ENCODE measurements at places on chromosomes 3 and 15. TPM values are rescaled to one million over a fixed set of nuclear protein-coding genes. Genes with fewer than 3 reads are reported as not detected.

- H3K27ac ChIP-seq: no peak overlapping the region
- H3K27me3 ChIP-seq: no peaks in the 10 kb centered on the region
- no peak for DNase-seq
- H3K4me1 ChIP-seq: peaks cover 9% of the 10 kb centered on the region
- H3K4me3 ChIP-seq: no peak overlapping the region
- no peaks in the 10 kb centered on the region for H3K36me3 ChIP-seq
Measured at GRCh38 chr3:31917303-31918005, 63.6 kb downstream of the OSBPL10 start.

Gene LTF
- 282 TPM for total RNA-seq

GRCh38 chr3:155989536-155989935 lies 119.1 kb downstream of the GMPS start:
- no peaks in the 10 kb centered on the region for H3K4me1 ChIP-seq
- H3K27ac ChIP-seq: no peak overlapping the region
- no peak for DNase-seq
- H3K36me3 ChIP-seq: no peaks in the 10 kb centered on the region

- H3K36me3 ChIP-seq: no peaks in the 10 kb centered on the region
- H3K4me3 ChIP-seq: no peak overlapping the region
- no peak for DNase-seq
- H3K27ac ChIP-seq: no peak overlapping the region
- no peaks in the 10 kb centered on the region for H3K4me1 ChIP-seq
Measured at GRCh38 chr3:186366206-186366605, 4.2 kb upstream of the DGKG start.

DNA sequence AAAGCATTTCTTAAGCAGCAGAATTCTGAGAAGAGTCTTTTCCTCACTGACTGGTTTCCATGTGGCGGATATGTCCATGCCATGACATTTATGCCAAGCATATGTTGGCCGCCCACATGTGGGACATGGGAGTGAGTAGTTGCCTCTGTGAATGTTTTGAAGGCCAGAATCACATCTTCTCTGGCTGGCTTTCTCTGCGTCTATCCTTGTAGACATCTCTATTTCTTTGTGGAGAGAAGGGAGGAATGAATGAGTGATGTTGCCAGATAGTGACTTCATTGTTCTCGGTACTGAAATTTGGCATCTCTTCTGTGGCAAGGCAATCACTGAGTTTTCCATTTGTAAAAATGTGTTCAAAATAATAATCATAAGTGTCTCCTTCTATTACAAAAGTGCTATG lies 316.0 kb downstream of the CLSTN2 start:
- no peaks in the 10 kb centered on the region for H3K27me3 ChIP-seq
- no peaks in the 10 kb centered on the region for H3K36me3 ChIP-seq
- H3K4me3 ChIP-seq: no peak overlapping the region
- no peak overlapping the region for H3K27ac ChIP-seq
- no peaks in the 10 kb centered on the region for H3K4me1 ChIP-seq

- H3K27me3 ChIP-seq: no peaks in the 10 kb centered on the region
- DNase-seq: peak; percentile 56
- peak overlapping the region; percentile 68 for H3K27ac ChIP-seq
Measured at GRCh38 chr3:52428151-52429005, 16.5 kb downstream of the SEMA3G start.

DNA sequence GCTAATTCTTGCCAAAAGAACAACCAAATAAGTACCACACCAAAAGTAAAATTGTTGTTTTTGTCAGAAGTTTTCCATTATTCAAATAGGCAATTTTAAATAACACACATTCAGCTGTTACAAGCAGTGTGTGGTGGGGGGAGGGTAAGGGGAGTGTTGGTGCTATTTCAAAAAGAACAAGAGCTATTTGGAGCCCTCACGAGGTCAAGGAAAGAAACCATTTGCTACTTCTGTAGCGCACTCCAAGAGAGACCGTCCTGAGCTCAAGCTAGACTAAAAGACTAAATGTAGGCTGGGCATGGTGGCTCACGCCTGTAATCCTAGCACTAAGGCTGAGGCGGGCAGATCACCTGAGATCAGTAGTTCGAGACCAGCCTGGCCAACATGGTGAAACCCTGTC lies 21.2 kb upstream of the IGF2BP2 start:
- DNase-seq: no peak
- H3K27ac ChIP-seq: no peak overlapping the region
- H3K4me3 ChIP-seq: no peak overlapping the region
- no peaks in the 10 kb centered on the region for H3K27me3 ChIP-seq
- no peaks in the 10 kb centered on the region for H3K36me3 ChIP-seq

Gene AADAC
- not detected for total RNA-seq

Gene ATOSA
- 157 TPM for total RNA-seq

Gene GXYLT2
- 15.4 TPM for total RNA-seq

DNA sequence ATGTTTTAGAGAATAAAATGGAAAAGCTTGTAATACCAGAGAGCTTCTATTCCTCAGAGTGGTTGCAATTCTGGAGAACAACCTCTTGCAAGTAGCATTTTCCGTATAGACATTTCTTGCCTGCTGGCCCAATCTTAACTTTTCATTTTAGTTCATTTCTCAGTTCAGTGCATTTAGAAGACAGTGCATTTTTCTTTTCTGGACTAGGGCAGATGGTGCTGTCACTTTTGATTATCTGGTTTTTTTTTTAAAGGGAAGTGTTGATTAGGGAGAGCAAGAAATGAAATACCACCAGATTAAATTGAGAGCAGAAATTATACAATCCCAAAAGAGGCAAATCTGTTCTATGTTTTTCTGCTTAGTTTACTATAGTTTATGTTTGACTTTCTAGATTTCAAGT lies 172.7 kb downstream of the GHSR start:
- H3K4me1 ChIP-seq: no peaks in the 10 kb centered on the region
- H3K27me3 ChIP-seq: no peaks in the 10 kb centered on the region
- no peak for DNase-seq
- H3K27ac ChIP-seq: no peak overlapping the region
- H3K4me3 ChIP-seq: no peak overlapping the region
- H3K36me3 ChIP-seq: no peaks in the 10 kb centered on the region

DNA sequence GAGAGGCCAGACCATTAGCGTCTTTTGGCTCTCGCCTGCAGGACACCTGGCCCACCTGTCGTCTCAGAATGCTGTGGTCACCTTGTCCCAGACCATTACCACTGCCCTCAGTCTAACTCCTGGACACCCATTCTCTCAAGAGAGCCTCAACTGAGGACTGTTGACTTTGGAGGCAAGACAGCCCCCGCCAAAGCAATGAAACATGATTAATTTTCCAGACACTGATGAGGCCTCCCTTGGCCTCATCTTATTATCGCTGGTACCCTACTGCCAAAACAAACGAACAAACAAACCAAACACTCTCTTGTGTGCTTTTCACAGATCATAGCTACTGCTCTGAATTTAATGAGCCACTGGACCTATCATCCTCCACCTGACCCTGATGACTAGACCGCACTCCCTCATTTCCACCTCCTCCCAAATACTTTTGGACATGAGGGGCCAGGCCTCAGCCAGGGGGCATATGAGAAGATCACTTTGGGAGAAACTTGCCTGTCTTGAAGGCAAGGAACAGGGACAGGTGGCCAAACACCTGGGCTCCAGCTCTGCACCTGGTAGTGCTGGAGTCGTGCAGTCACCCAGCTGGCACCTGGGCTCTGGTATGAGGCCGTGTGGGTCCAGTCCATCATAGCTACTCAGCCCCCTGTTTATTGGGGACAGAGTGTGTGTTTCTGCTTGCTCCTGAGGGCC lies 27.6 kb downstream of the ALS2CL start:
- H3K36me3 ChIP-seq: no peaks in the 10 kb centered on the region
- H3K4me1 ChIP-seq: peaks cover under 1% of the 10 kb centered on the region
- H3K4me3 ChIP-seq: no peak overlapping the region
- no peaks in the 10 kb centered on the region for H3K27me3 ChIP-seq

- no peaks in the 10 kb centered on the region for H3K4me1 ChIP-seq
- no peak overlapping the region for H3K27ac ChIP-seq
- no peak overlapping the region for H3K4me3 ChIP-seq
- no peaks in the 10 kb centered on the region for H3K36me3 ChIP-seq
- DNase-seq: no peak
Measured at GRCh38 chr3:100465892-100466777, 26.3 kb upstream of the TMEM45A start.

Gene KIAA1143
- total RNA-seq: 25.6 TPM

Gene SERINC4
- total RNA-seq: 0.16 TPM

Gene THSD4
- total RNA-seq: 41.3 TPM

Gene PLIN1
- 114 TPM for total RNA-seq

DNA sequence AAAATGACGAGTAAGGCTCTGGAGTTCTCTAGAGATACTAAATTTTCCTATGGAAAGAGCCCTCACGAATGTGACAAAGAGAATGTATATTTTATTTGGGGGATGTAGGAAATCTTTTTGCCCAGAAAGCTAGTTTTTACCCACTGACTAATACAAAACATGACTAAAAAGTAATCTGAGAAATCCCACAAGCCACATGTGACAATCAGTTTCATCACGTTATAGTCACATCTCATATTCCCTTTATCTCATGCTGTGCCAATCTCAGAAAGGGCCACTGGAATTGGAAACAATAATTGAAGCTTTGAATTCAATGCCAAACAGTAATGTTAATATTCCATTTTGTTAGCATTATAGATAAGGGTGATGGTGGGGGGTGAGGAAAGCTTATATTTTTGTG lies 509.0 kb upstream of the GOLIM4 start:
- no peaks in the 10 kb centered on the region for H3K36me3 ChIP-seq
- no peaks in the 10 kb centered on the region for H3K4me1 ChIP-seq
- no peak for DNase-seq
- no peak overlapping the region for H3K27ac ChIP-seq

Gene DUOXA2
- not detected for total RNA-seq

DNA sequence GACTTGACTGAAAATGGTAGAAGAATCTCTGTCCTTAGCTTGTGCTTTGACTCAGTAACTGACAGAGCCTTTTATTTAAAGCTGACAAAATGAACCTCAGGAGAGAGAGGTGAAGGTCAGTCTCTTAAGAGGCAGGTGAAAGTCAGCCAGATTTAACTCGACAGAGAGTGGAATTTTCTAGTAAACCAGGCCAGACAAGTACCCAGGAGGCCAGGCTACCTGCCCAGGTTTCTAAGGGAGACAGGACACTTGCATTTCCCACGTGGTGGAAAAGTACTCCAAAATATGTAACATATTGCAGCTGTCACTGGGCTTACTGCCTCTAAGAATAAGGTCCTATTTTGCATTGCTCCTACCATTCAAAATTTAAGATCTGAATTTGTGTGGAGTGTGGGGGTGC lies 167.9 kb downstream of the FMN1 start:
- no peak for DNase-seq
- no peaks in the 10 kb centered on the region for H3K27me3 ChIP-seq
- no peaks in the 10 kb centered on the region for H3K36me3 ChIP-seq
- no peak overlapping the region for H3K4me3 ChIP-seq
- H3K27ac ChIP-seq: no peak overlapping the region
- H3K4me1 ChIP-seq: peaks cover 10% of the 10 kb centered on the region

DNA sequence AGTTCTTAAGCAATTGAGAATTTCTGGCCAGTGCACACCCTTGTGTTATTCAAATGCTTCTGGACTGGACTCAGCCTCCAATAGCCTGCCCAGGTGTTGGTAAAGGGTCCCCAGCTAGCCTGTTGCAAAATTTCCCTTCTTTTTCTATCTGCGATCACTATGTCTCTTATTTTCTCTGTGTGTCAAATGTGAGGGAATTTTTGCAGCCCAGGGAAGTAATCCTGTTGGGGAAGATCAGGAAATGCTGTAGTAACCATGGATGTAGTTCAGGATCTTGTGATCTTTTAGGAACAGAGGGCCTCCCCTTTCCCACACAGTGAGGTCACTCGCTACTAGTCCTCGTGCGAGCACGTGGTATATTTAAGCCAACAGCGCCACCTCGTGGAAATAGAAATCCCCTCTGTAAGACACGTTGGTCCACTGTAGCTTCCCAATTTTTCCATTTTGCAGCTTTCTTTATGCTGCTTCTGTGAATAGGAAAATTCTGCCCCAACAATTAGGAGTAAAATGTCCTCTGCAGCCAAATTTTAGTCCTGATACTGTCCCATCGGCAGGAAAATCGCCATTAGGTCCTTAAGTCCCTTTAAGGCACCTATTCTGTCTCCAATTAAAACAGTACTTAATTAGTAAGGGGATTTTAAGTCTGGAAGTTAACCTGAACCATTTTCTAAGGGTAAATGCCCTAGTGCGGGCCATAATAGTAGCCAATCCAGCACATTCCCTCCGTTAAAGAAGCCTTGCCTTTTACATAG lies 4.0 kb upstream of the SMCO1 start:
- DNase-seq: no peak
- H3K27me3 ChIP-seq: no peaks in the 10 kb centered on the region
- no peaks in the 10 kb centered on the region for H3K36me3 ChIP-seq
- H3K4me3 ChIP-seq: no peak overlapping the region

GRCh38 chr15:57134071-57134605 lies 215.7 kb downstream of the TCF12 start:
- no peaks in the 10 kb centered on the region for H3K36me3 ChIP-seq
- no peak overlapping the region for H3K27ac ChIP-seq

Gene TBC1D21
- total RNA-seq: not detected

Gene FAM81A
- total RNA-seq: 2.3 TPM

- peaks cover 8% of the 10 kb centered on the region for H3K4me1 ChIP-seq
- DNase-seq: peak; percentile 84
- H3K27me3 ChIP-seq: no peaks in the 10 kb centered on the region
- H3K27ac ChIP-seq: peak overlapping the region; percentile 88
- no peaks in the 10 kb centered on the region for H3K36me3 ChIP-seq
- H3K4me3 ChIP-seq: no peak overlapping the region
Measured at GRCh38 chr3:48738926-48739616, 22.1 kb upstream of the IP6K2 start.

Gene GATM
- 22.8 TPM for total RNA-seq
